ENCODE measurements at places on chromosomes 3 and 15. TPM values are rescaled to one million over a fixed set of nuclear protein-coding genes. Genes with fewer than 3 reads are reported as not detected.

The STARD9 gene
- total RNA-seq, result 10.2 TPM

The TMEM212 gene
- not detected for total RNA-seq

The GASK1A gene
- total RNA-seq, result 0.15 TPM

The IL5RA gene
- 0.60 TPM for total RNA-seq

The CHDH gene
- 0.72 TPM for total RNA-seq

The IGDCC3 gene
- total RNA-seq, result not detected

The DUOXA2 gene
- not detected for total RNA-seq

The HOMER2 gene
- 8.7 TPM for total RNA-seq

The A4GNT gene
- not detected for total RNA-seq

The FOXB1 gene
- 0.15 TPM for total RNA-seq

The DNAH12 gene
- 0.28 TPM for total RNA-seq

The GXYLT2 gene
- total RNA-seq, result 0.09 TPM

The FANCD2OS gene
- not detected for total RNA-seq

The MYO1E gene
- 1.8 TPM for total RNA-seq

The ZNF770 gene
- total RNA-seq, result 40.7 TPM

The MEGF11 gene
- not detected for total RNA-seq

The LTF gene
- not detected for total RNA-seq

The CCR3 gene
- total RNA-seq, result 0.55 TPM

The MED12L gene
- 0.58 TPM for total RNA-seq

The ITIH1 gene
- total RNA-seq, result 0.85 TPM

The TPRG1 gene
- 8.2 TPM for total RNA-seq

The UBA3 gene
- total RNA-seq, result 79.4 TPM

The PLAAT1 gene
- total RNA-seq, result not detected

The LRRN1 gene
- total RNA-seq, result 2.4 TPM

The CCDC50 gene
- 9.7 TPM for total RNA-seq

The NLGN1 gene
- not detected for total RNA-seq

The CSPG5 gene
- total RNA-seq, result 0.12 TPM

The DZIP3 gene
- 10.9 TPM for total RNA-seq
